A549 treated with RU486 at 1 μM for 4 hours (cell line): ENCODE measurements at places on chromosomes 2 and 18. TPM values are rescaled to one million over a fixed set of nuclear protein-coding genes. Genes with fewer than 3 reads are reported as not detected.

NPPC gene
- 0.22 to 0.40 TPM (median 0.34 TPM) in 3 of 5 replicates, not detected in the others for total RNA-seq

UGT1A5 gene
- total RNA-seq: not detected in 5 replicates

DSC3 gene
- total RNA-seq: 1.6 to 2.8 TPM (median 1.9 TPM) in 5 replicates

UGT1A10 gene
- total RNA-seq: 0.15 to 0.17 TPM in 2 of 5 replicates, not detected in the others

PRR30 gene
- total RNA-seq: not detected in 5 replicates

QPCT gene
- total RNA-seq: 17.2 to 23.1 TPM (median 18.9 TPM) in 5 replicates

CDK15 gene
- total RNA-seq: not detected in 5 replicates

VWA3B gene
- total RNA-seq: 0.51 to 0.77 TPM (median 0.62 TPM) in 3 of 5 replicates, not detected in the others

MYOM1 gene
- 0.07 to 0.25 TPM (median 0.08 TPM) in 5 replicates for total RNA-seq

NBEAL1 gene
- 3.0 to 6.0 TPM (median 3.9 TPM) in 5 replicates for total RNA-seq

RBM44 gene
- total RNA-seq: 0.14 to 0.33 TPM (median 0.18 TPM) in 5 replicates

RNU2-63P gene
- not detected in 5 replicates for total RNA-seq

MALL gene
- 133 to 157 TPM (median 142 TPM) in 5 replicates for total RNA-seq

TCF23 gene
- total RNA-seq: not detected in 5 replicates

NT5DC4 gene
- 0.05 to 0.13 TPM in 2 of 5 replicates, not detected in the others for total RNA-seq

TXNDC2 gene
- 0.06 to 0.38 TPM (median 0.16 TPM) in 5 replicates for total RNA-seq

COL5A2 gene
- 42.3 to 87.6 TPM (median 74.8 TPM) in 5 replicates for total RNA-seq
